NCI-H1417 (cell line): ENCODE measurements at places on chromosomes 5 and 9.

- no peak for DNase-seq
These were observed 32.7 kb downstream of the SUSD1 start for GRCh38 chr9:112142420-112142819.

GRCh38 chr5:159965031-159965837, 43.7 kb upstream of the TTC1 start:
- no peak for DNase-seq

DNA sequence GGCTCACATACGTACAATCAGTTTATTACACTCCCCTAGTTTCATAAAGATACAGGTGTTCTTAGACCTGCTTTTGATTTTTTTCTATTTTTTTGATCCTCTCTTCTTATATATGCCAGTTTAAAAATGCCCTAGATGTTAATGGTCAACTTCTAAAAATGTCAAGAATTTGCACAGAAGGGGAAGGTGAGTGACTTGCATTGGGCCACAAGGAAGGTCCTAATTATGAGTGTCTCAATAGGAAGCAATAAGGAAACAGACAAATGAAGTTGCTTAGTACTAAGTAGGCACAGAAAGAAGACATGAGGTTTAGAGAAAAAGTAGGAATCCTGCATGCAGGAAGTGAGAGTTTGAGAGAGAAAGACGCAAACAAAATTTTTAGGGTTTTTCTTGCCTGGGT, 3.2 kb upstream of the CCDC171 start:
- DNase-seq = no peak

DNA sequence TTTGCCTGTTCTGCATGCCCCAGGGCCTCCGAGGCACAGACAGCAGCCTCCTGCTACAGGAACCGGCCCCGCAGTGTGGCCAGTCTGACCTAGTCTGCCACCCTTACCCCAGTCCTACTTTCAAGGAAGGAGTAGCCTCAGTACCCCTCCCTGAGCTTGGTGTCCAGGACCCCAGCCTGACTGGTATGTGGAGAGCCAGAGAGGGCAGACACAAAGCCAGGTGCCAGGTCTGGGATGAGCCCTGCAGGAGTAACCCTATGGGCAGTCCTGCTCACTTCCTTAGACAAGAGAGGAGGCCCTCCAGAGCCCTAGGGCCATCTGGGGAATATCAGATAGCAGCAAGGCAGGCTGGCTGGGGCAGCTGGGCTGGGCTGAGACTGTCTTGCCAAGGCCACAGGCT, 67.8 kb downstream of the NRG2 start:
- no peak for DNase-seq

DNA sequence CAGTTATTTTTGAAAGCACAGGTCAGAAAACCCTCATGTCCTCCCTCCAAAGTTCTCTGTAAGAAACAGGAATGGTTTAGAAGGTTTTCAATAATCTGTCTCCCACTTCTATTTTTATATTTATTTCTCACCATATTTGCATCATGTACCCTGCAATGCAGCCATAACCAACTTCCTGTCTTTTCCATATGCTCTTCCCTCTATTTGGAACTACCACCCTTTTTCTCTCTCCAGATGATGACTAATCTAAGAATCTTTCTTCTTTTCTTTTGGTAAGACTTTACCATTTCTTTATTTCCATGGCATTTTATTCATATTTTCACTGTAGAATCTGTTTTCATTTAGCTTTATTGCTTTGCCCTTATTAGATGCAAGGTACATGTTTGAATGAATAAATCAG, 33.9 kb downstream of the MAN2A1 start:
- DNase-seq = no peak

DNA sequence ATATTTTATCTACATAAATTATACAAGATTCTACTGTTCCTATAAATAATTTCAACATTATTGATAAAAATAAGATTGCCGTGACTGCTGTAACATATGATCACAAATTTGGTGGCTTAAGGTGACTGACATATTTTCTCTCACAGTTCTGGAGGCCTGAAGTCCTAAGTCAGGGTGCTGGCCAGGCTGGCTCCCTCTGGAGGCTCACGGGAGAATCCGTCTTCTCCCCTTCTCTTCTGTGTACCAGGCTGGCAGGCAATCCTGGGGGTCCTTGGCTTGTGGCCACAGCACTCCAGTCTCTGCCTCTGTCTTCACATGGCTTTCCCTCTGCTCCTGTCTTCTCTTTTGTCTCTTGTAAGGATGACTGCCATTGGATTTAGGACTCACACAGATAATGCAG, 31.7 kb upstream of the IRX2 start:
- DNase-seq = no peak

- peak; percentile 75 for DNase-seq
These were observed 75.0 kb downstream of the HMHB1 start for GRCh38 chr5:143886651-143887638.

- no peak for DNase-seq
These were observed 73.1 kb downstream of the NDUFAF2 start for GRCh38 chr5:61018062-61018461.

GRCh38 chr5:17046320-17046719, 110.2 kb upstream of the MYO10 start:
- DNase-seq = no peak

GRCh38 chr5:74575741-74576538, 64.6 kb downstream of the ENC1 start:
- no peak for DNase-seq

GRCh38 chr9:84570482-84571154, 98.9 kb upstream of the NTRK2 start:
- no peak for DNase-seq

- DNase-seq = peak; percentile 21
These were observed 81.9 kb downstream of the APBA1 start for GRCh38 chr9:69590266-69590665.

GRCh38 chr5:172481011-172481800, 26.9 kb upstream of the SH3PXD2B start:
- DNase-seq = no peak

DNA sequence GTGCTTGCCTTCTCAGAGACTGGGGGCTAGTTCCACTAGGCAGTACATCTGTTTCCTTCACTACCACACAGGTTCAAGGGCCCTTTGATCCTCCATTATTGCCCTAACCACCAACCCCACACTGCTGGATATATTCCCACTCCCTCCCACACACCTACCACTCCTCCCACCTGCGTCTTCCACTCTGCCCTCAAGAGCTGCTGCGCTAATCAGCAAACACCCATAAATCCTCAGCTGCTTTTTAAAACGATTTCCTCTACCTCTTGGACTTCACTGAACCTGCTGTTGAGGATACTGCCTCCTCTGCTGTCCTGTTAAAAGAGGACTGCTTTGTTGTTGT, 120.9 kb downstream of the MAPKAP1 start:
- DNase-seq = peak; percentile 35

DNA sequence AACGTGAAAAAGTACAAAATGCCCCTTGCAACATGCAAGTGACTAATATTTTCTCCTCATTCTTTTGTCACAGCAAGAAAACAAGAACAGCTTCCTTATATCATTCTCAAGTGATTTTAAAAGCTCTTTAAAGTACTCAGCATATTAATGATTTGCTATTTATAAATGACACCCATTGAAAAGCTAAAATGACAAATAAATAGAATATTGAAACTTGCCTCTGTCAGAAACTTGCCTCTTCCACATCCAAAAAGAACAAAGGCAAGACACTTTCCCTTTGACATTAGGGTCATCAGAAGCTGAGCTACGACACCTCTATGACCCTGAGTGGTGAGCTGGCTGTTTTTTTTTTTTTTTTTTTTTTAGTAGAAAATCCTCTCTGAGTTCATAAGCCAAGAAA, 339.6 kb upstream of the ITGA1 start:
- no peak for DNase-seq

DNA sequence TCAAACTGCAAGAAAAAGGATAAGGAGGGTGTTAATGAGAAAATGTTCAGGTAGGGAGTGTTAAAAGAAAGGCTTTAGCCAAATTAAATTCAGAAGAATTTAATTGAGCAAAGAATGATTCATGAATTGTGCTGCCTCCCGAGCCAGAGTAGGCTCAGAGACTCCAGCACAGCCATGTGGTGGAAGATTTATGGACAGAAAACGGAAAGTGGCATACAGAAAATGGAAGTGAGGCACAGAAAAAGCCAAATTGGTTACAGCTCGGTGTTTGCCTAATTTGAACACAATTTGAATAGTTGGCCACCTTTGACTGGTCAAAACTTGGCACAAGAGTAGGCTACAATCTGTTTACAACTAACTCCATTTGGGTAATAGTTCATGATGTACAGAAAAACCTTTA, 9.6 kb upstream of the SLC30A5 start:
- no peak for DNase-seq

- DNase-seq = no peak
These were observed 29.1 kb downstream of the MTX3 start for GRCh38 chr5:79961716-79962574.

DNA sequence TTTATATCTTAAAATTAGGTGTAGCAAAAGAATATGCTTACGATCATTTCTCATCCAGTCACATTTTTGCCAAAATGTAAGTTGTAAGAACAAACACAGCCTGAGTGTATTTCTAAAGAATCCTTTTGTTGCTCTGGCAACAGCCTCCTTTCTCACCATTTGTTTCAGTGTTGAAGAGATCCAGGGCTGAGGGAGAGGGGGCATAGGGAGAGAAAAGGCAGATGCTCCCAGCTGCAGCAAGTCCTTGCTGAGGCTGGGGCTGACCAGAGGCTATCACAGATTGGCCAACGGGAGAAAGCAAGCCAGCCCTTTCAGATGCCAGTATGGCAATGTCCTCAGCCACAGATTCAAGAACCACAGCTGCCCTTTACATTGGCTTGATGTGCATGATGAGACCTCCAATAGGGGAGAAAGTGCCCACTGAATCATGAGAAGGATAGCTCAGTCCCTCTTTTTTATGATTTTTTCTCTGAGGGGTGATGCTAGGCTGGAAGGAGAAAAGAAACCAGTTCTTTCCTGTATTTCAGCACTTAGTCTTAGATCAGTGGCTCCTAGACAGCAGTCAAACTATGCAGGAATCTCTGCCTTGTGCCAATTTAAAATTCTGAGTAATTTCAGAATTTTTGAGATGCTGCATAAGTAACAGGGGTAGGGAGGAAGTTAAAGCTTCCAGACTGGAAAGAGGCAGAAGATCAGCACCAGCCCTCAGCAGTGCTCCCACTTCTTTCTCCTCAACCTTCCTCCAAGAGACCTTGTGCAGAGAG, 142.1 kb downstream of the LHFPL2 start:
- DNase-seq = no peak

DNA sequence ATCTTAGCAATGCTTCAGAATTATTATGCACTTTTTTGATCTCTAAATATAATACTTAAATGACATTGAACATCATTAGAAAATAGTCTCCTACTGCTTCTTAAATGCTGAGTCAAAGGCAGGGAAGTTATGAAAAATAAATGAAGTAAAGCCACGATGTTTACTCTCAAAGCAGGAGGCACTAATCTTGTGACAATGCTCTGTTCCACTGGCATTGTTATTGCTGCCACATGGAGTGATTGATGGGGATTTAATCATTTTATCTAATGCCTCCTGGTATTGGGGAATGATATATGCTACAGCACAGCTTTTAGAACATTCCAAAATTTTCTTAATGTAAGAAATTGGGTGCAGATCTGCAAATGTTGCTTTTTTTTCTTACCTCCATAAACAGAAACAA, 1655.4 kb upstream of the NUDT12 start:
- DNase-seq = peak; percentile 43

DNA sequence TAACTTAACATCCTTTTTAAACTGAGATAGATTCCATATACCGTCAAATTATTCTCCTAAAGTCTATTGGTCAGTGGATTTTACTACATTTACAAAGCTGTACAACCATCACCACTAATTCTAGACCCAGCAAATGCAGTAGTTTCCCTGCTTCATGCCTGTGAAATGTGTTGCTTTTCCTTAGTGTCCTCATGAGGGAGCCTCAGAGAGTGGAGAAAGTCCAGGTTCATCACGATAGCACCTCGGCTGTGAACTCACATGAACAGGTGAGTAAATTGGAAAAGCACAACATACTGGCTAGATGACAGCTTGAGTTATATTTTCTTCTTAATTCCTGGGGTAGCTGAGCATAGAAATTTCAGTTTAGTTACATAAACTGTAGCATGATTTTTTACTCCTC, 653.7 kb downstream of the MTRR start:
- DNase-seq = no peak
